Diencephalon (tissue), 1 donor: ENCODE measurements at places on chromosomes 3 and 15. TPM values are rescaled to one million over a fixed set of nuclear protein-coding genes. Genes with fewer than 3 reads are reported as not detected.

The HIGD2B gene
- total RNA-seq = not detected

The GPR149 gene
- total RNA-seq = 22.1 TPM

The NR1I2 gene
- 0.23 TPM for total RNA-seq

The PLA2G4F gene
- not detected for total RNA-seq

The KCNH8 gene
- 18.0 TPM for total RNA-seq

The KCNMB3 gene
- total RNA-seq = 3.2 TPM

The CD47 gene
- total RNA-seq = 310 TPM

The GRM2 gene
- total RNA-seq = 12.5 TPM

The CCDC13 gene
- 5.1 TPM for total RNA-seq

The OR5AC2 gene
- not detected for total RNA-seq

The SLC28A2 gene
- total RNA-seq = not detected

The PAQR9 gene
- total RNA-seq = 5.3 TPM

The MME gene
- 9.7 TPM for total RNA-seq

The DUOX1 gene
- under 0.01 TPM for total RNA-seq

The FEM1B gene
- total RNA-seq = 209 TPM

The TPRG1 gene
- 4.4 TPM for total RNA-seq

The SPATA12 gene
- total RNA-seq = not detected

The LTK gene
- 0.23 TPM for total RNA-seq

The GUCA1C gene
- not detected for total RNA-seq

The UROC1 gene
- total RNA-seq = not detected

The CHRNA7 gene
- total RNA-seq = 12.7 TPM

The LMAN1L gene
- total RNA-seq = not detected

The MGLL gene
- 43.4 TPM for total RNA-seq

The RETNLB gene
- total RNA-seq = not detected

The C3orf70 gene
- 54.9 TPM for total RNA-seq

The FRG2C gene
- total RNA-seq = not detected

The REC114 gene
- not detected for total RNA-seq

The WDR72 gene
- total RNA-seq = 0.46 TPM

The CCDC80 gene
- 10.4 TPM for total RNA-seq
